Transverse colon (tissue), 4 donors: ENCODE measurements at places on chromosomes 1 and 21.

GRCh38 chr1:219710529-219711194 lies 97.8 kb upstream of the ZC3H11B start:
- no peak for DNase-seq

GRCh38 chr1:232178191-232178590 lies 451.7 kb downstream of the SIPA1L2 start:
- DNase-seq, result no peak

GRCh38 chr1:99621340-99621901 lies 24.5 kb upstream of the PALMD start:
- DNase-seq, result no peak

- DNase-seq, result peak; percentile 14
Observed at GRCh38 chr21:27570306-27570868, 603.5 kb upstream of the ADAMTS5 start.

DNA sequence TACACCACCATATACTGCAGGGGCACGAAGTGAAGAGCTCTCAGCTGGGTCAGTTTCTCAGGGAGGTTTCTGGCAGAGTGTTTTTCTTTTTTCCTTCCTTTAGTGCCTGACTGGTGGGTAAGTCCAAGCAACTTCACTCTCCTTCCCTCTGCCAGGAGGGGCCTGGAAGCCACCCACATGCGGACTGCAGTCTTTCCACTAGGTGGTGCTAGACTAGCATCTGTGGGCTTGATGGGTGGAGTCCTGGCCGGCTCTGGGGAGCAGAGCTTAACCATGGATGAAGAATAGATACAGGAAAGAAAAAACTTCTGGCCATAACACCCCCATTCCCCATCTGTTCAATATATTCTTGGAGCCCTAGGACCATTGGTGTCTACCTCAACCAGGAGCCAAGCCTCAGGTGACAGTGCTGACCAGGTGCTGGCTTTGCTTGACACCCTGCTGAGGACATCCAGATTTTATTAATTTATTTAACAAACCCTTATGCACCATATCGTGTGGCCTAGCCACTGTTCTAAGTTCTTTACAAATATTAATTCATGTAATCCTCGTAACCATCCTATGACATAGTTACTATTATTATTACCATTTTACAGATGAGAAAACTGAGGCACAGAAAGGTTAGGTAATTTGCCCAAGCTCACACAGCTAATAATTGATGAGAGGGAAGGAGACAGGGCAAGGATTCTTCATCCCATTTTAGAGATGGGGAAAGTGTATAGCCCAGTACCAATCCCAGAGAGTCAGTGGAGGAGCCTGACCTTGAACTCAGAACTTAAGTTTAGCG lies 126.7 kb upstream of the CSF3R start:
- peak; percentile 40 for DNase-seq

- peak; percentile 43 for DNase-seq
Observed at GRCh38 chr21:31132574-31133242, 94.4 kb upstream of the KRTAP19-8 start.

DNA sequence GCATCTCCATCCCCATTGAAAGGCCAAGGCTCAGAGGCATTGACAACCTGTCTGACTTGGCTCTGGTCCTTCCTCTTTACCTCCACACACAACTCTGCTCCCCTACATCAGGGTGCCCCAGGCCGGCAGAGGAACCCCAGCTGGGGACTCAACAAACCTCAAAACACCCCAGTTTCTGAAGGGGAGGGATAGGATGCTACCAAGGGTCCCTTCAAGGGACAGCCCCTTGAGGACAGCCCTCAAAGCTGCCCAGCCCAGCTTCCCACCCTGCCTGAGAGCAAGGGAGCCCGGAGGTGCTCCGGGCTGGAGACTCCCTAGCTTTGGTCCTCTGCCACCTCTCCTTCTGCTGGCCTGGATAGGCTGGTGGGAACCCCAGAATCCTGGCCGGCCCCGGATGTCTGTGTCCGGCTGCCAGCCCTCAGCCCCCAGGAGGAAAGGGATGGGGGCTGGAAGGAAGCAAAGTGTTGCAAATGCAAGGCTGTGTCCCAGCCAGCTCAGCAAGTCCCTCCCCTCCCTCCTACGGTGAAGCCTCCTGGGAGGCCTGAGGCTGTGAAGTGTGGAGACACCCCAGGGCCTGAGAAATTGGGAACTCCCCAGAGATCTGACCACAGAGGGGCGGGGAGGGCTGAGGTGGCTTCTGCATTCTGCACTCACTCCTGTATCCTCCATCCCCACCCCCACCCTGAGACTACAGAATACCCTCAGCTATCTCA lies 1.1 kb upstream of the MARCKSL1 start:
- DNase-seq, result peak; percentile 57

GRCh38 chr1:47992720-47993415 lies 4.3 kb downstream of the TRABD2B start:
- no peak for DNase-seq

DNA sequence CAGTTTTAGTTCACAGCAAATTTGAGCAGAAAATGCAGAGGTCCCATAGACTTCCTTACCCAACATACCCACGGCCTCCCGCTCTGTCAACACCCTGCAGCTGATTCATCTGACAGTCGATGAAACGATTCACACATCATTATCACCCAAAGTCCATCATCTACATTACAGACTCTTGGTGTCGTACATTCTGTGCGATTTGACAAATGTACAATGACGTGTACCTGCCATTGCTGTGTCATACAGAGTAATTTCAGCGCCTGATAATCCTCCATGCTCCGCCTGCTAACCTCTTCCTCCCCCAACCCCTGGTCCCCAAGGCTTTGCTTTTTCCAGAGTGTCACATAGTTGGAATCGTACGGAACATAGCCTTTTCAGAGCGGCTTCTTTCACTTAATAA lies 94.7 kb upstream of the SLC25A33 start:
- no peak for DNase-seq

GRCh38 chr21:26759731-26760130 lies 85.5 kb downstream of the ADAMTS1 start:
- no peak for DNase-seq

GRCh38 chr1:219155135-219155534 lies 18.5 kb upstream of the LYPLAL1 start:
- no peak for DNase-seq

DNA sequence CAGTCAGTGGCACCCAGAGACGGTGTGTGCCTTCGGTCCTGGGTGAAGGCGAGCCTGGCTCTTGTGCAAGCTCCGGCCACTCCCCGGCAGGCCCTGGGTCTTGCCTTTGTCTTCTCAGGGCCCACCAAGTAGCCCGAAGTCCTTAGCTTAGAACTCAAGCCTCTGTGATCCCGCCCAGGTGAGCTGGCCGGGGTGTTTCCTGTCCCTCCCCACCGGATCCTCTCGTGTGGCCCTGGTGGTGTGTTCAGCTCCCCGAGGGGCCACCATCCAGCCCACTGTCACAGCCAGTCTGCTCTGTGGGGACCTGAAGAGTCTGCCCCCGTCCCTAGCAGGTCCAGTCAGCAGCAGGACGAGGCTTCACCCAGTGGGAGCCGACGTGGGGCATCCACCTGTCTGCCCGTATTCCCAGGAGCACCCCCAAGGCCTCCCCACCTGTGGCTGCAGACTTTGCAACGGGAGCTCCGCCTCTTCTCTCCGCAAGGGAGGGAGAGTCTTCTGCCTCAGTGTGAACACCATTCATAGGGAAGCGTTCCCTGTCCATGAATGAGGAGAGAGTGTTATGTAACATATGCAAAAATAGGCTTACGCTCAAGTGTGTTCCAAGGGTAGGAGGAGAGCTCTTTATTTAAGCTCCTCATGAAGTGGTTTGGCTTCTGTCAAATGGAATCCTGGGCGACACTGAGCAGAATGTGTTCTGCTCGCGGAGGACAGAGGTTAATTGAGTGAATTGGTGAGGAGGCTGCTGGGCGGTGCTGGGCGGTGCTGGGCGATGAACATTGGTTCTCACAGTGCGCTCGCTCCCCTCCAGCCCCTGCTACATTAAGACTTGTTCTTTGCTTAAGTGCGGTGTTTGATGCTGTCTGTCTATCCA lies 108.9 kb downstream of the CRYAA start:
- no peak for DNase-seq

DNA sequence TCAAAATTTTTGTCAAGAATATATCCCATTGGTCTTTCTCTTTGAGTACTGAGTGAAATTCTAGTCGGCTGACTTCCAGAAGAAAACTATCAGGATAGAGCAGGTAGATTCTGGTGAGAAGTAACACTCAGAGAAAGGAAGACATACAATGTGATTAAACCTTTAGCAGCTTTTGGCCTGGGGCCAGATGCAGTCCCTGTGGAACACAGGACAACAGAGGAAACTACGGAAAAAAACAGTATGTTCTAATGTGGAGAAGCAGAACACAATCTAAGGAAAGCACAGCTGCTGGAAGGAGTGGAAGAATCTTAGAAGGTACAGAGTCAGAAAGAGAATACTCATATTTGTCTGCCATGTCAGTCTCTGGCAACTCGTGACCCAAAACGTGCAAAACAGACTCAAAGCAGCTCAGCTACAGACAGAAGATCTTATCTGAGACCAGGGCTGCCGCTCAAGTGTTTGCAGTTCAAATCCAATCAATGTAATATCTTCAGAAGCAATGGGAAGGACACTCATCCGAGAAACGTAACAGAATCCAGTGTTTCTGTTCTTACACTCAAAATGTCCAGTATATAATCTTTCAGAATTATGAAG lies 283.8 kb downstream of the MRPL39 start:
- no peak for DNase-seq

GRCh38 chr21:32093646-32094462 lies 185.0 kb downstream of the MIS18A start:
- DNase-seq, result no peak

- DNase-seq, result no peak
Observed at GRCh38 chr1:66679140-66679539, 73.1 kb upstream of the DYNLT5 start.

- no peak for DNase-seq
Observed at GRCh38 chr1:182628657-182629056, 24.5 kb upstream of the RGS16 start.

GRCh38 chr1:107010582-107010981 lies 45.9 kb upstream of the PRMT6 start:
- no peak for DNase-seq

- peak; percentile 68 for DNase-seq
Observed at GRCh38 chr1:28580722-28581530, 11.1 kb upstream of the RAB42 start.

- no peak for DNase-seq
Observed at GRCh38 chr1:230826166-230826875, 42.0 kb downstream of the C1orf198 start.

- DNase-seq, result no peak
Observed at GRCh38 chr1:25066256-25066655, 136.2 kb upstream of the RUNX3 start.

- peak; percentile 85 for DNase-seq
Observed at GRCh38 chr21:17612565-17613241, at the start of gene BTG3. TSS of gene BTG3 (minus strand) at chr21:17612901. CDS start at chr21:17609144, 3,757 bp downstream.

- no peak for DNase-seq
Observed at GRCh38 chr21:37631319-37632117, 264.9 kb downstream of the DYRK1A start.

DNA sequence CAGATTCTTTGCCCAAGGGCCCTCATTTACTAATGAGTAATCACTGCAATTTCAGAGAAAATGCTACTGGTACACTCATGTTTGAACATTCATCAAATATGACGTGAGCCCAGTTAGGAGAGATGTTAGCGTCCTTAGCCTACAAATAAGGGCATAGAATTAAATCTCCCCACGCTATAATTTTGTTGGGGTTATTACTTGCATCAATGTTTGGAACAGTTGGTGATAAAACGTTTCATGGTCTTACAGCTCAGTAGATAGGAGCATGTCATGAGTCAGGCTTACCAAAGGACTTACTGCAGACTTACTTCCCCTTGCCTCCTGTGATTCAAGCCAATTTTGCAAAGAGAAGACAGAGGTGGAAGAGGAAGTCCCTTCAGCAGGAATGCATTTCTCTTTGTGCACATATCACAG lies 304.0 kb downstream of the KIF26B start:
- DNase-seq, result no peak

- peak; percentile 39 for DNase-seq
Observed at GRCh38 chr1:27161594-27161993, 6.7 kb upstream of the SLC9A1 start.

DNA sequence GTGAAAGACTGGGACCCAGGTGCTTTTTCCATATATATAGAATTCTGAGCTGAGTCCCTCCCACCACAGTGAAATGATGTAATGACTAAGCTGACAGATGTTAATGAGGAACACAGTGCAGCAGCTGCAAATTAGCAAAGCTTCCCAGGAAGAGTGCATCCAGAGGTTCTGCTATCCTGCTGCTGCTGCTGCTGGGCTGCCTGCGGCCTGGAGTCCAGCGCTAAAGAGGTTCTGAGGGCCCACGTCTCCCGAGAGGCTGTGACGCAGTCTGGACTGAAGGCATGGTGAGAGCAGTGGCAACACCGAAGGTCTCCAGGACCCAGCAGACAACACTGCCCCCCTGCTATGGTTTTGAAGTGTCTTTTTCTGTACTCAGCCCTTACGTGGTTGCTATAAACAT lies 63.9 kb downstream of the URB2 start:
- DNase-seq, result no peak

DNA sequence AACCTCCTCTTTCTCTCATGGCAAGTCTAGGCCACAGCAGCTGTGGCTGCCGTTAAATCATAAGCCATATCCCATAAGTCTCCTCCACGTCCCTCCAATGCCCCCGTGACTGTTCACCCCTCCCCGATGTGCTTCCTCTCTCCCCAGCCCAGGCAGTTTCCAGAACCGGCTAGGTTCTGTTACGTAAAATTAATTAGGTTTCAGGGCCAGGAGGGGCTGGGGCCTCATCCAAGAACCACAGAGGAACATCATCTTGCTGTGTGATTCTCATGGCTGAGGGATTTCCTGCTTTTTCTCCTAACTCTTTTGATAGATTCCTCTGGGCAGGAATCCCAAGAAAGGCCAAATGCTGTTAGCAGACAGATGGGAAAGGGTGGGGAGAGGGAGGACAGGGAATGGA lies 141.8 kb upstream of the AJAP1 start:
- no peak for DNase-seq

- DNase-seq, result no peak
Observed at GRCh38 chr1:55703726-55704363, 488.7 kb upstream of the USP24 start.

GRCh38 chr1:233972951-233973635 lies 68.6 kb downstream of the SLC35F3 start:
- no peak for DNase-seq
